ENCODE measurements at places on chromosomes 7 and 10. TPM values are rescaled to one million over a fixed set of nuclear protein-coding genes. Genes with fewer than 3 reads are reported as not detected.

DNA sequence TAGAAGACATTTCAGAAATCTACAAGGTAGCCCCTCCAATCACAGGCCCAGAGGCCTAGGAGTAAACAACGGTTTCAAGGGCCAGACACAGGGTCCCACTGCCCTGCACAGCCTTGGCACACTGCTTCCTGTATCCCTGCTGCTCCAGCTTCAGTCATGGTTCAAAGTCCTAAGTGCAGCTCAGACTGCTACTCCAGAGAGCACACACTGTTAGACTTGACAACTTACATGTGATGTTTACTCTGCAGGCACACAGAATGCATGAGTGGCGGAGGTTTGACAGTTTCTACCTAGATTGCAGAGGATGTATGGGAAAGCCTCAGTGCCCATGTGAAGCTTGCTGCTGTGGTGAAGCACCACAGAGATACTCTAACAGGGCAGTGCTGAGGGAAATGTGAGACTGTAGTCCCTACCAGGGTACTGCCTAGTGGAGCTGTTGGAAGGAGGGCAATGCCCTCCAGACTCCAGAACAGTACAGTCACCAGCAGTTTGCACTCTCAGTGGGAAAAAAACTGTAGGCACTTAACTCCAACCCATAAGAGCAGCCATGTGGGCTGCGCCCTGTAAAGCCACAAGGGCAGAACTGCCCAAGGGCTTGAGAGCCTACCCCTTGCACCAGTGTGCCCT is 270.0 kb downstream of the ZWINT start:
- DNase-seq: no peak
- no peak overlapping the region for H3K27ac ChIP-seq
- H3K4me3 ChIP-seq: no peak overlapping the region
- H3K27me3 ChIP-seq: no peaks in the 10 kb centered on the region
- peaks cover 9% of the 10 kb centered on the region for H3K36me3 ChIP-seq

- no peak for DNase-seq
- no peak overlapping the region for H3K27ac ChIP-seq
- H3K4me3 ChIP-seq: no peak overlapping the region
- H3K4me1 ChIP-seq: no peaks in the 10 kb centered on the region
Measured at GRCh38 chr7:90483251-90483650, 13.8 kb downstream of the PTTG1IP2 start.

GRCh38 chr10:43683451-43684291 is 35.0 kb upstream of the ZNF32 start:
- H3K4me1 ChIP-seq: peaks cover 12% of the 10 kb centered on the region
- H3K4me3 ChIP-seq: no peak overlapping the region
- H3K27ac ChIP-seq: no peak overlapping the region
- peaks cover 35% of the 10 kb centered on the region for H3K27me3 ChIP-seq

GRCh38 chr10:131889755-131890154 is 11.1 kb upstream of the PPP2R2D start:
- DNase-seq: peak; percentile 23
- no peaks in the 10 kb centered on the region for H3K27me3 ChIP-seq
- peaks cover 6% of the 10 kb centered on the region for H3K4me1 ChIP-seq
- H3K27ac ChIP-seq: no peak overlapping the region

DNA sequence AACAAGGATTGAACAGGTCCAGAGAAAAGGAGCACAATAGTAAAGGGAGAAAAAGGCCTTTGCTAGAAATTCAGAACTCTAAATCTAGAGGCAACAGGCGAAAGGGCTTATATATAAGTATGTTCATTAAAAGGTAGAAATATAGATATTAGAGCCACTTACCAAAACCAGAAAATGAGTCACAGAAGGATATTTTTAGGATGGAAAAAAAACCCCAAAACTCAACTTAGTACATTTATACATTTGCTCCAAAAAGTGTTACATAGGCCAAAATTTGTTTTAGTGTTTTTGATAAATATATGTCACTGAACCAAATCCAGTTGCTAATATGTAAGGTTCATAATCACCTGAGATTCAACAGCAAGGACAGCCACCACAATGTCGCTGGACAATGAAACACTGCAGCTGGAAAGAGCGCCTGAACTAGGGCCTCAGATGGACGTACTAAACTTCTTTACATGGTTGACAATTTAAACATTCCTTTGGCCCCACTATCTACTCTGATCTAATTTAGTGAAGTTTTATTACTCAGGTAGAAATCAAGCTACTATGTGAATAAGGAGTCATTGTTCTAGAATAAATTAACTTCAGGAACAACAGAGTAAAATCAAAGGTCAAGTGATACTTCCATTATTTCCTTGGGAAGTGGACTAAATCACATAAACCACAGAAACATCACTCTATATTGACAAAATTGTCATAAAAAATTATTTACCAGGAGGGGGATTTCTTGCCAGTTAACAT is 10.9 kb downstream of the FAM3C start:
- H3K27me3 ChIP-seq: no peaks in the 10 kb centered on the region
- peaks cover 60% of the 10 kb centered on the region for H3K4me1 ChIP-seq
- H3K27ac ChIP-seq: no peak overlapping the region
- peak overlapping the region; percentile 23 for H3K4me3 ChIP-seq
- no peak for DNase-seq

GRCh38 chr10:27600930-27601329 is 96.8 kb downstream of the RAB18 start:
- no peak overlapping the region for H3K27ac ChIP-seq
- H3K4me3 ChIP-seq: no peak overlapping the region
- H3K27me3 ChIP-seq: peaks cover 33% of the 10 kb centered on the region
- H3K4me1 ChIP-seq: no peaks in the 10 kb centered on the region
- DNase-seq: no peak

- H3K4me1 ChIP-seq: no peaks in the 10 kb centered on the region
- no peaks in the 10 kb centered on the region for H3K36me3 ChIP-seq
- DNase-seq: no peak
- no peak overlapping the region for H3K27ac ChIP-seq
Measured at GRCh38 chr10:369221-369683, 234.0 kb downstream of the ZMYND11 start.

DNA sequence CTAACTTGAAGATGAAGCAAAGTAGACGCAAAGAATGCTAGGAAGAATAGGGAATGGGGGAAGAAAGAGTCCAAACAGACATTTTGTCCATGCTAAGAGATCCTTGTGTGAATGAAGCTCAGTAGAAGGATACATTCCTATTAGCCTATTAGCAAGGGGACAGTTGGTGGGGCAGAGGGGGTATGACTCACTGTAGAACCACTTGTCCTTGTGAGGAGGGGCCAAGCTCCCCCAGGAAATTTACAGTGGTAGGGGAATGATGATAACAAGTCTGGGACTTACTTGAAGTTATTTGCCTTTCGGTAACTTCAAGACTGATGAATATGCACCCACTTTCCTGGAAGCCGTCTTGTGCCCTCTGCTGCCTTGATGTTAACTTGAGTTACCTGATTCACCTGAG is 17.2 kb upstream of the SYPL1 start:
- H3K27me3 ChIP-seq: peaks cover 26% of the 10 kb centered on the region
- H3K4me3 ChIP-seq: no peak overlapping the region
- no peak overlapping the region for H3K27ac ChIP-seq
- no peak for DNase-seq
- H3K36me3 ChIP-seq: no peaks in the 10 kb centered on the region
- peaks cover 3% of the 10 kb centered on the region for H3K4me1 ChIP-seq

- peak overlapping the region; percentile 51 for H3K4me3 ChIP-seq
- H3K36me3 ChIP-seq: no peaks in the 10 kb centered on the region
- no peaks in the 10 kb centered on the region for H3K27me3 ChIP-seq
- no peak for DNase-seq
- peak overlapping the region; percentile 87 for H3K27ac ChIP-seq
- H3K4me1 ChIP-seq: peaks cover 48% of the 10 kb centered on the region
Measured at GRCh38 chr10:3942937-3943489, 158.0 kb upstream of the KLF6 start.

GRCh38 chr10:24674892-24675632 is 48.6 kb downstream of the ARHGAP21 start:
- peaks cover 10% of the 10 kb centered on the region for H3K4me1 ChIP-seq
- H3K4me3 ChIP-seq: no peak overlapping the region
- DNase-seq: no peak
- H3K27ac ChIP-seq: no peak overlapping the region
- H3K27me3 ChIP-seq: no peaks in the 10 kb centered on the region
- no peaks in the 10 kb centered on the region for H3K36me3 ChIP-seq

- no peak overlapping the region for H3K4me3 ChIP-seq
- no peaks in the 10 kb centered on the region for H3K4me1 ChIP-seq
- no peak overlapping the region for H3K27ac ChIP-seq
- no peaks in the 10 kb centered on the region for H3K36me3 ChIP-seq
Measured at GRCh38 chr10:133006806-133007205, 64.4 kb upstream of the CFAP46 start.

DNA sequence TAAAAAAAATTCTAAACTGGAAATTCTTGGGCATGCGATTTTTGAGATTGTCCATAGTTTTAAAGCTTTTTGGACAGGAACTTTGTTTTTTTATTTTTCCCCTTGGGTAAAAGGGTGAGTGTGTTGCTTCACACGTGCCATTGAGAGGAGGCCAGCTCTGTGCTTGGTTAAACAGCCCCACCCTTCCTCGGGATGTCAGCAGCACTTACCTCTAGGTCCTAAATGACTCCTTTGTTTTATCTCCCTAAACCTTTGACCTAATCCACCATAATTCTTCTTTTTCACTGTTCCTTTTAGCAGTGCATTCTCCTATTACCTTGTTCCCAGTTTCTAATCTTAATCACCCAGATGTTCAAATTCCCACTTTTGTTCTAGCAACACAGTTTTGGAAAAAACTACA is 83.5 kb downstream of the SEMA3D start:
- no peak for DNase-seq
- H3K36me3 ChIP-seq: no peaks in the 10 kb centered on the region
- H3K4me1 ChIP-seq: no peaks in the 10 kb centered on the region
- no peak overlapping the region for H3K27ac ChIP-seq
- H3K4me3 ChIP-seq: no peak overlapping the region
- no peaks in the 10 kb centered on the region for H3K27me3 ChIP-seq

- peaks cover 61% of the 10 kb centered on the region for H3K4me1 ChIP-seq
- DNase-seq: no peak
- H3K27ac ChIP-seq: peak overlapping the region; percentile 69
Measured at GRCh38 chr7:24967696-24968095, 12.3 kb downstream of the OSBPL3 start.

DNA sequence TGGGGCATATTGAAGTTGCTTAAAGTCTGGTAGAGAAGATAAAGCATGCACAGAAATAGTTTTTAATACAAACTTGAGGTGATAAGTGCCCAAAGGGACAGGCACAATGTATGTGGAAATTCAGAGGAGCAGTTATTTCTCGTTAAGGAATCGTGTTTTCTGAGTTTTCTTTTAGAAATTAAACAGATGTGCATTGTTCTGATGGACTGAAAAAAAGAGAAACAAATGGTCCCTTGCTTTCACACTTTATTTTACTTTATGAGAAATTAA is 45.6 kb downstream of the CNNM2 start:
- no peak overlapping the region for H3K27ac ChIP-seq
- no peaks in the 10 kb centered on the region for H3K4me1 ChIP-seq
- no peaks in the 10 kb centered on the region for H3K36me3 ChIP-seq
- H3K27me3 ChIP-seq: no peaks in the 10 kb centered on the region
- no peak for DNase-seq

DNA sequence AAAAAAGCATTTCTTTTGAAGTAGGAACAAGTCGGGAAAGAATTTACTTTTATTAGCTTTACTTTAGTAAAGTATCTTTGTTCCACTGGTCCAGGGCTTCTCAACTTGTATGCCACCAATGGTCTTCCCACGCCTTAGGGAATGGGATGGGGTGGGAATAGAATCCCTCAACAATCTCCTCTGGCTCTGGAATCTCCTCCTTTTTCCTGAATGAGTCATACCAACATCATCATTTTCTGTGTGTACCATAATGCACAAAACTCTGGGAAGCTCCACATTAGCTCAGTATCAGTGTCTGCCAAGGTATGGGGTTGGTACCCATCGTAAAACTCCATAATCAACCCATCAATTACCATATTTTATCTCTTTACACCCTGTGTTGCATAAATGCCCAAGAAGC is 159.4 kb upstream of the BMPER start:
- H3K36me3 ChIP-seq: no peaks in the 10 kb centered on the region
- DNase-seq: no peak
- no peak overlapping the region for H3K27ac ChIP-seq
- H3K4me3 ChIP-seq: no peak overlapping the region
- peaks cover 22% of the 10 kb centered on the region for H3K4me1 ChIP-seq

Gene EPO
- not detected for total RNA-seq

Gene ANKRD22
- 0.73 TPM for total RNA-seq

Gene ACTL6B
- total RNA-seq: not detected

Gene INHBA
- 1.1 TPM for total RNA-seq

Gene SNX13
- total RNA-seq: 34.2 TPM

Gene TSPAN13
- 3.0 TPM for total RNA-seq

Gene MINDY4
- 2.5 TPM for total RNA-seq

Gene HMX3
- total RNA-seq: not detected

Gene SLC16A12
- not detected for total RNA-seq

Gene LDB1
- total RNA-seq: 61.8 TPM

Gene OLAH
- 0.89 TPM for total RNA-seq

Gene AKR1E2
- 3.9 TPM for total RNA-seq

All from natural killer cell treated with Interleukin-12 subunit alpha and Interleukin-12 subunit beta and Interleukin-15 and Interleukin-18, amount 100 ng/mL, for 72 hours (primary cell).